HEK293T (cell line): ENCODE measurements at places on chromosomes 3 and 15.

GRCh38 chr3:97438131-97438530, 326.4 kb upstream of the ARL6 start:
- no peak for DNase-seq

GRCh38 chr3:139630542-139630941, 47.2 kb downstream of the NMNAT3 start:
- no peak for DNase-seq

DNA sequence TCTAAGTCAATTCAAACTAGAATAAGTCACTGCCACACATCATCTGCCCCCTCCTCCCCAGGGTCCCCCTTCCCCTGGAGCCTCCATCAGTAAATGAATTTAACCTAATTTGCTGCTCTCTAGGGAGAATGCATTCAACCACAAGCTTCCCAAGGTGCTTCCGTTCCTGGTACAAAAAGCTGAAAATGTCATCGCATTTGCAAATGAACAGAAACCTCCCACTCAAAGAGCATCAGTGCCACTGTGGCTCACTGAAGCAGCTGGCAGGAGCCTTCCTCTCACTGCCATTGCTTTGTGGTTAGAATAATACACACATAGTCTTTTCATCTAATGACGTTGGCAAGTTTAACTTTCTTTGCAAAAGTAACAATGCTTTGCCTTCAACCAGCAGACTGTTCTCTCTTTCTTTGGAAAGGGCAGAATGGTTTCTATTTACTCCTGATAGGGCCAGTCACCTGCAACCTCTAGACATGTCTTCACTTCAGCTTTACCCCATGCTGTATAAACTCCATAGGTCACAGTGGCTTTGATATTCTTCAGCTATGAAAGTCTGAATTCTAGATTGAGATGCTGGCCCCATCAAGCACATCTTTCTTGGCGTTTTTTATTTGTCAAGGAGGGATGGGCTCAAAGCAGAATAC, 238.1 kb downstream of the CPNE4 start:
- no peak for DNase-seq

DNA sequence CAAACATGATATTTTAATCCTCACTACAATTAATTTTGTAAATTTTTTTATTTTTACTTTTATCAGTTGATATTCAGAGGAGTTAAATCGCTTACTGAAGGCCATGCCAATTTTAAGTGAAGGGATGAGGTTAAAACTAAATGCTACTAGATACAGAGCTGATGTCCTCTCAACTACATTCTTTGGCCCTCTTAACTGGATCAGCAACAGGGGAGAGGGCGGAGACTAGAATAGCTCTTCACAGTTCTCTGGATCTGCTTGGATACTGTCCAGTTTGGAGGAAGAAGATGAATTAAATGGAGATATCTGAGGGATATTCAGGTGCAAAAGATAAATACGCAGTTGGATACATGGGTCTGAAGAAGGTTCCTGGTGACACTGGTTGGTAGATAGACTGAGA, 85.6 kb upstream of the LYSMD4 start:
- DNase-seq = no peak

DNA sequence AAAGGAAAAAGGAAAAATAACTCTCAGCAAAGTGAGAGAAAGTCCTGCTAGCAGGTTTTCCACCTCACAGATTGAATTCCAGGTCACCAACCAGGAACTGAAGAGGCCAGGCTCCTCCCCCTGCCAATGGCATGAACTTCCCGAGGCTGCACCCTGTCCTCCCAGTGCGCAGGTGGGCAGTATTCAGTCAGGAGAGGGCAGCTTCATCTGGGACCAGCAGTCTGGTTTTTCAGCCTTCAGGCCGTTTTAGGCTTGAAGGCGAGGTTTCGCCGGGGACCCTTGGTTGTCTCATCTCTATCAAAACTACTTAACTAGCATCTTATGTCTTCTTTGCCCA, 41.2 kb downstream of the TRAT1 start:
- DNase-seq = no peak

GRCh38 chr3:27679691-27680090, 42.4 kb downstream of the EOMES start:
- no peak for DNase-seq

GRCh38 chr15:58294681-58295254, 137.0 kb upstream of the LIPC start:
- DNase-seq = no peak

- no peak for DNase-seq
Observed at GRCh38 chr3:94172695-94173310, 109.9 kb downstream of the NSUN3 start.

DNA sequence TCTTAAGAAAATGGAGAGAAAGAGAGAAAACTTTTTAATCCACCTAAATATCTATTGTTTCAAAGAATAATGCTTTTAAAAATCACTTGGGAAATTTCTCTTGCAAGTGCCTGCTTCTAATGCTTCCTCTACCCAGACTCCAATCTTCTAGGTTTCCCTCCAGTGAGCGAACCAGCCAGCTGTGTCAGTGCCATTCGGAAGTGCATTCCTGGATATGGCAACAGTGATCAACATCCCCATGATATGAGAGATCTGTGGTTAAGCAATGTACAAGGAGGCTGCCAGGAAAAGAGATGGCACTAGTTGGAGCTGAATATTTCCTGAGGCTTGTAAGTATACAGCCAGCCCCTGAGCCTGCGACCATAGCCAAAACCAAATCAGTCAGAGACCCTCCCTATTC, 53.3 kb upstream of the KCNMB2 start:
- no peak for DNase-seq

GRCh38 chr15:26214290-26214689, 351.2 kb upstream of the ATP10A start:
- DNase-seq = no peak

DNA sequence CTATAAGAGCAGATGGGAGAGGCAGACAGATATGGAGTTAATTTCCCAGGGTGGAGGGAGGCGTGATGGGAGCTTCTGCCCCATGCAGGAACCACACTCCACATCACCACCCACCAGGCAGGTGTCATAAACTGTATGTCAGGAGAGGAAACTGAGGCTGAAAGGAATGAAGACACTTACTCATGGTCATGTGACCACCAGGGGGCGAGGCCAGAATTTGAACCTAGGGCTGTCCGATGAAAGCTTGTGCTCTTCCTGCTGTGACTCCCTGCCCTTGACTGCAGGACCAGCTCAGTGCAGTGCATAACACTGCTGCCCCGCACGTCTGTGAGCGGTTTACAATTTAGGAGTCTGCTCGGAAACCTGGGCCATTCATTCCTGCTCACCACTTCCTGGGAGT, 28.8 kb downstream of the NUP210 start:
- DNase-seq = no peak

DNA sequence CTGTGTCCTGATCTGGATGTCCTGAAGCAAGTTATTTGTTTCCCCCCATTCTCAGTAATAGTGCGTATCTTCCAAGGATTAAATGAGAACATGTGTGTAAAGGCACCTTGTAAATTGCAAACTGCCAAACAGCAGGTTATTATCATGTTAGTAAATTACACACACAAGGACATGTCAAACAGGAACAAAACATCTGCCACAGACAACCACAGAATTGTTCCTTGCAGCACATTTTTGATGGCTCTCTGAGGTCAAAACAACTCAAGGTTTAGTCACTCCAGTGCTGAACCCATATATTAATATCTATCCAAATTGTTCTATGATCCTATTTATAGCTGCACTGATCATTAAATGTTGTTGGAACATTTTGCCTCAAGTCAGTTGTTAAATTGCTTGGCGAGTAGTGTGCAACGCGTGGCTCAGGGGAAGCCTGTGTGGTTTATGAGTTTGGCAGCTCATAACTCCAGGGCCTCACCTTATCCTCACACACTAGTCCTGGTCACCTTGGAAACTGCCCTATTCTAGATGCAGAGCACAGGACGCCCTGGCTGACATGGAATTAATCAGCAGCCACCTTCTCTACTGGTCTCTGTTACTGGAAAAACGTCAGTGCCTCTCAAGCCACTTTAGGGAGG, 46.3 kb upstream of the CDV3 start:
- DNase-seq = no peak

GRCh38 chr3:42537350-42537749, 34.9 kb downstream of the VIPR1 start:
- no peak for DNase-seq

DNA sequence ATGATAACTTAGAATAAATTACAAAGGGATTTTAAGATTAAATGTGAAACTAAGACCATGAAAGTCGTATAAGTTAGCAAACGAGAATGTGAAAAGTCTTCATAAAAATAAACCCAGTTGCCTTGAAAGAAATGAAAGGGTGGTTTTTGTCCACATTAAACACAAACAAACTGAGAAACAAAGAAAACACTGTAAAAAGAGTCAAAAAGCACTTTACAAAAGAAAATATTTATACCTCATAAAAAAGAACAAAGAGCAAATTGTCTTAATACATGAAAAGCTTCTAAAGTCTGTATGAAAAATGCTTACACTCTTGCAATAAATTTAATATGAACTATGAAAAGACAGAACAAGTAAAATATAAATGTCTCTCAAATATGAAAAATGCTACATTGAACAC, 865.9 kb upstream of the CADM2 start:
- no peak for DNase-seq

DNA sequence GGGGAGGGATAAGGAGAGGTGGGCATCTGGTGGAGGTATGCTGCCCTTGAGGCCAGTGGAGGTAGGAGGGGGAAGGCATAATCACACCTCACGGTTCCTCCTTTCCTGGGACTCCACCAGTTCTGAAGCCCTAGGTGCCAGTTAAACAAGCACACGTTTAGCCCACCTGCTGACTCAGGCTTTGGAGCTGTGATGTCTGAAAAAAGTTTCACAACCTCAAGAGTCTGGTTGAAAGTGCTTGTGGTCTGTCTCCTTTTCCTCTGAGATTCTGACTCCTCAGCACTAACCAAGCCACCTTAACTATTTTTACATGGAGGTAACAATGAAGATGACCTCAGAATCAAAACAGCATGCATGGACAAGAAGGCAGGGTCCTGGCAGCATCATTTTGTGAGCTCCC, 23.0 kb downstream of the HPS3 start:
- DNase-seq = no peak

DNA sequence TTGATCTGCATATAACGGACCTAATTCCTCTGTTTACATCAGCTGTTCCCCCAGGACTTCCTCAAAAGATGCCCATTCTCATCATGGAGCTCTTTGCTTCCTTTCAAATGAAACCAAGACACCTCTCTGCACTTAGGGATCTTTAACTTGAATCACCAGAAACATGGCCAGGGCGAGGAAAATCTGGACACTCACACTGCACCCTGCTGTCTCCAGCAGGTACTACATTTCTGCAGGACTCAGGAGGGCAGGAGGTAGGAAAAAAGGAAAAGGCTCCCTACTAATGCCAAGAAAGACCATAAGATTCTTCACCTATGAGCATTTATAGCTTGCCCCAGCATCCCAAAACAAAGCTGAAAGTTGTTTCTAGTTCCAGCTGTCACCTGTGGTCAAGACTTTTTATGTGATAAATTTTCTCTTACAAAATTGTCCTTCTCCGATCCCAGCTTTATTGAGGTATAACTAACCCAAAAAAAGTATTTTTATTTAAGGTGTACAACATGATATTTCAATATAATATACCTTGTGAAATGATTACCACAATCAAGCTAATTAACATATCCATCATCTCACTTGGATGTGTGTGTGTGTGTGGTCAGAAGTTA, 87.3 kb upstream of the C15orf61 start:
- DNase-seq = peak; percentile 68

GRCh38 chr3:60076331-60076730, 1026.5 kb upstream of the CFAP20DC start:
- no peak for DNase-seq

DNA sequence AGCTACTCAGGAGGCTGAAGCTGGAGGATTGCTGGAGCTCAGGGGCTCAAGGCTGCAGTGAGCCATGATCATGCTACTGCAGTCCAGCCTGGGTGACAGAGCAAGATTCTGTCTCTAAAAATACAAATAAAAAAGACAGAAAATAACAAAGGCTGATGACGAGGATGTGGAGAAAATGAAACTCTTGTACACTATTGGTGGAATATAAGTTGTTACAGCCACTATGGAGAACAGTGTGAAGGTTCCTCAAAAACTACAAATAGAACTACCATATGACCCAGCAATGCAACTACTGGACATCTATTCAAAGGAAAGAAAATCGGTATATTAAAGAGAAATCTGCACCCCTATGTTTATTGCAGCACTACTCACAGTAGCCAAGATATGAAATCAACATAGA, 526.7 kb upstream of the NAALADL2 start:
- DNase-seq = no peak

GRCh38 chr15:93645594-93645993, 556.6 kb upstream of the RGMA start:
- DNase-seq = no peak

DNA sequence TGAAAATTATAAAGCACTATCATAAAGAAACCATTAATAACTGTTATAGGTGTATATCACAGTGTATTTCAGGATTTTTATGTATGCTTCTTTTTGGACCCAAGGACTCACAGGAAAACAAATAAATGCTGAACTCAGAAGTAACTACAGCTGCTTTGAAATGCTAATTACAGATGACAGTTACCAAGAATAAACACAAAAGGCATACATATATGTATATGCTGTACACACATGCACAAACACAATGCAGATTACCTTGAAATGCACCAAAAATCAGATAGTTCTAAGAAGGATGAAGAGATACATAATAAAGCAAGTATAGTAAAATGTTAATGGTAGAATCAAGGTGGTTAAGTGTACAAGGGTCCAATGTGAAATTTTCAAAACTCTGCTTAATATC, 52.2 kb downstream of the ZNF280D start:
- no peak for DNase-seq

DNA sequence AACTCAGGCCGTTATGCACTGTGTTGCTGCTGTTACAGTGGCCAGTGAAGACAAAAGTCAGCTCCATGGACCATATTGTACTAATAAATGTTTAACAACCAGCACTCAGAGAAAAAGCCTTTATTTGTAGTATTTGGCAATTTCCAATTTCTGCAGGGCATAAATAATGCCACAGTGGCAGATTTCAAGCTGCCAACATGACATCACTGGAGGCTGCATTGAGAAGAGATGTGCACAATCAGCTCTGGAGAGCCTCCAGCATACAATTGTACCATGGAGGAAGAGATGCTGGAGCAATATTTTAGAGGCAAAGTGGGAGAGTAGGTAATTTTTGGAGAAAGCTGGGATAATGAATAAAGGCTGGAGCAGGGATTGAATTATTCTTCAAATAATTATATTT, 9.7 kb upstream of the ALCAM start:
- no peak for DNase-seq

- DNase-seq = no peak
Observed at GRCh38 chr15:40767838-40768500, 1.8 kb upstream of the C15orf62 start.

DNA sequence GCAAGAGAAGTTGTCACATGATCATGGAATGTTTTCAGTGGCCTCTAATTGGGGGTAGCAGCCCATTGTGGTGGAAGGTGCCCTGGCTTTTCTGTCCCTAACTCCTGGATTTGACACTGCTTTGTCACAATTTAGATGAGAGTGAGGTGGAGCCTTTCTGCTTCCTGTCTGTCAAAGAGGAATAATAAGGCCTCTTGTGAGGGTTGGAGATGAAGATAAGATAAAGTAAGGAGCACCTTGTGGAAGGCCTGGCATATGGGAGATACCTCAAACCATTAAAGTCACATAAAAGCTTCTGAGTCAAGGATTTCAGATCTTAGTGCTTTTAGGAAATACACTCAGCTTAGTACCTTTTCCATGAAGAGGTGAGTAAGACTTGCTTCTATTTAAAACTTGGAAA, 172.6 kb upstream of the FAM3D start:
- DNase-seq = no peak

GRCh38 chr3:192467230-192468140, 259.9 kb downstream of the FGF12 start:
- DNase-seq = peak; percentile 39
